Non-pigmented ciliary epithelial cell (primary cell): ENCODE measurements at places on chromosomes 12 and 14.

DNA sequence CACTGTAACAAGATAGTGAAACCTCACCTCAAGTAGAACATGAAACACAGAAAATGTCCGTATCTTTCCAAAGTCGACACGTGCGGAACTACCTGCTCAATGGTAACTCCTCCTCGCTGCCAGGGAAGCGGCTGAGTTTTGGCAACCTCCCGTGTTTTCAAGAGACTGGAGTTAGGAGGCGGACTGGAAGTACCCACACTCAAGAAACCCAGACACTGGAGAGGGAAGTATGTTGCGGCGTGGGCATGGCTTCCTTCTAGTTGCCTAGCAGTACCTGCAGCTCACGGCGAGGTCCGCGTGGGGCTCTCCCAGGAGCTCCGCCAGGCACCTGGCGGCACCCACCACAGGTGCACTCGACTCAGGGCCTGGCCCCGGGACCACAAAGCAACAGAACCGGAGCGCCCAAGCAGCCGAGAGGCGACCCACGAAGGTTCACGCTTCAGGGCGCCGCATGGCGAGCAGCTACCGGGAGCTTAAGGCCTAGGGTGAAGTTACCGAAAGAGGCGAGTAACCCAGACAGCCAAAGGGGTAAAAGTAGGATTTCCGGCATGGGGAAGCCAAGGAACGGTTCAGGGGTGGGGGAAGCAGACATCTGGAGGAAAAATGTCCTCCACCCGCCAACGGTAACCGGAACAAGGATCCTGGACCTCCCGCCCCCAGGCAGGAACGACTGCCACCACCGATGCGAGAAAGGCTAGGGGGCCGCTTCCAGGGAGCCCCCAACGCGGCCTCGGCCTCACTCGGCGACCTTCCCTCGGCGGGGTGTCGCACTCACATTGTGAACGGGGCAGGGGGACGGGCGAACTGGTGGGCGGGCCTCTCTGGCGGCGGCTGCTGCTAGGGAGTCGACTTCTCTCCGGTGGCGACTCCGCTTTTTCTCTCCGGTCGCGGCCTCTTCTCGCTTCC lies 608 bp downstream of the PTGES3 start:
- DNase-seq, result no peak

DNA sequence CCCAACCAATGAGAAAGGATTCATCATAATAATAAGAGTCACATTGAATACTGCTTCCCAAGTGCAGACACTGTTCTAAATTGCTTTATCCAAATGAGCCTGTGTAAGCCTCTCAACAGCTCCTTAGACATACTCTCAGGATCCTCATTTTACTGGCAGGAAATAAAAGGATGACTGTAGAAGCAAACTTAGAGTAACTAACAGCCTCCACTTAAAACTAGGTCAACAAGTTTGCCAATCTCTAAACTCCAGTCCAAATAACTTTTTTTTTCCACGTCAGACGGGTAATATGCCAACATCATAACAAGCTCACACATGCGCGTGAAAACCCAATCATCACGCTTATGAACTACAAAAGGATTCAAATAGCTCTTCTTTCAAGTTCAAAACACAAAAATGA lies 15.3 kb upstream of the DPF3 start:
- DNase-seq, result no peak

- no peak for DNase-seq
Observed at GRCh38 chr12:48000878-48001504, 3.3 kb downstream of the COL2A1 start.

GRCh38 chr12:69404851-69405565 lies 45.5 kb downstream of the YEATS4 start:
- DNase-seq, result no peak

GRCh38 chr12:113099764-113100163 lies 35.8 kb downstream of the RASAL1 start:
- DNase-seq, result no peak

- DNase-seq, result no peak
Observed at GRCh38 chr12:52401526-52401925, 4.6 kb downstream of the KRT82 start.

GRCh38 chr12:113857371-113857770 lies 108.8 kb downstream of the RBM19 start:
- DNase-seq, result no peak

GRCh38 chr14:79605849-79606248 lies 605.5 kb downstream of the DIO2 start:
- DNase-seq, result no peak

DNA sequence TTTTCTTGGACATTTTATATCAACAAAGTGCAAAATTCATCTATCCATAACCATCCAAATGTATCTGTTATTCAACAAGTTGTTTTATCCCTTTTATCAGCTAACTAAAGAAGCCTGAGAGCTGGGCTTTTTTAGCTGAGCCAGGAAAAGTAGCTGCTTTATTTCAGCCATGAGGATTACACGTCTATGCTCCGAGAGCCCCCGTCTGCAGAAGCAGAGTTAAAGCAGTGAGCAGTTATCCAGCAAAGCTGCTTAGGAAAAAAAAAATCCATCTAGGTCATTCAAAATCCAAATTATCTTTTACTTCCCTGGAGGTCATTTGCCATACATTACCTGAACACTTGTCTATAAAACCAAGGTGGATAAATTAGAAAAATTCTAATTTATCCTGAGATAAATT lies 15.7 kb upstream of the HECTD1 start:
- no peak for DNase-seq

- DNase-seq, result peak; percentile 6
Observed at GRCh38 chr14:75401361-75401760, 26.5 kb upstream of the JDP2 start.

DNA sequence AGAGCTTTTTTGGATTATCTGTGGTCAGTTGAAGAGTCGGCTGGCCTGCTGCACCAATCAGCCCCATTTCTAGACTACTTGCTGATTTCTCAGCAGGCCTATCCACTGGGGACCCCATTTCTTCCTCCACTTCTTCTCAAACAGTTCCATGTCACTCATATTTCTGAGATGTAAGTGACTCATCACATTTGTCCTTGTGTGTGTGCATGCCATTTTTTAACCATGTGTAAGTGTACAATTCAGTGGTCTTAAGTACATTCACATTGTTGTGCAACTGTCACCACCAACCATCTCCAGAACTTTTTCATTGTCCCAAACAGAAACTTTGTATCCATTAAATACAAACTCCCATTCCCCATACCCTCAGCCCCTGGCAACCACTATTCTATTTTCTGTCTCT lies 14.2 kb downstream of the TMEM229B start:
- DNase-seq, result no peak

DNA sequence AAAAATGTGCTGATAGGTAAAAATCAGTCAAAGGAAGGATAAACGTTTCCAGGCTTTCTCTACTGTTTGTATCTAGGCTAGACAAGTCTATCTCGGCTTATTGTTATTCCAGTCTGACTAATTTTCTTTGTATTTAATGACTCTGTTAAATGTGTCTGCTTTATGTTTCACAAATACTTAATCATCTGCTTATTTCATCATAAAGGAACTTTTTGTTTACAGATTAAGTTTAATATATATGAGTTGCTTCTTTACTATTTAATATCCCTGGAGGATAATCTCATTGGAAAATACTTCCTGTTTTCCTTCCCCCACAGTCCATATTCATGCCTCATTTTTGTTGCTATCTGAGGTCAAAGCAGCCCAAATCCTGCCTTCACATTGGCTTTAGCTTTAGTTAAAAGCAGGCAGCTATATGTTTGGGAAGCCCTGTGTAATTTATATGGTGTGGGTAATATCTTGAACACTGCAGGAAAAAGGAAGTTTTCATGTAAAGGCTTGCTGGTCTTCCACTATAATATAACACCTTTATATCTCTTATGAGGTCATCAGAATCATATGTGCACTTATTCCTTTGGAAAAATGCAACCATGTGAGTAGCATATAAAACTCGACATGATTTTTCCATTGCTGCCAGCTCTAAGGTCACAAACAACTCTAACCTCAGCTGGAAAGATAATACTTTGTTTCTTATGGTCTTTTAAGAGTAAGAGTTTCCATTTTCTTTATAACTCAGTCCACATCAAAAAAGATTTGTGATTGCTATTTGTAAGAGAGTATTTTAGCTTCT lies 76.8 kb downstream of the ALX1 start:
- no peak for DNase-seq

GRCh38 chr12:101881228-101881627 lies 3.8 kb downstream of the DRAM1 start:
- no peak for DNase-seq

- no peak for DNase-seq
Observed at GRCh38 chr12:68393417-68393816, 61.3 kb upstream of the MDM1 start.

DNA sequence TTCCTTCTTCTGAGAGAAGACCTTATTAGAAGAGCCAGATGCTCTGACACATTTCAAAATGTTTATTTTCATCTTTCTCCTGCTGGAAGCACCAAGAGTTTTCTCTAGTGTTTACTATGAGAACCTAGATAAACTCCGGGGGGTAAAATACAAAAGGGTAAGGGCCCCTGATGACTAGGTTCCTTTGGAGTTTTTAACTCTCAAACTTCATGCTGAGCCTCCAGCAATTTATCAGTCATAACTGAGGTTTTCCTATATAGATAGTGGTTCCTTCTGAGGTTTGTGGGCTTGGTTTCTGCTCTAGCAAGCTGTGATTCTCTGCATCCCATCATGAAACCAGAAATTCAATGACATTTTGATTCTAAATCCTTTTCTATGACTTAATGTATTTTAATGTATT lies 210.9 kb downstream of the LRFN5 start:
- DNase-seq, result peak; percentile 35

- DNase-seq, result no peak
Observed at GRCh38 chr14:94517641-94518257, 8.5 kb upstream of the SERPINA12 start.

DNA sequence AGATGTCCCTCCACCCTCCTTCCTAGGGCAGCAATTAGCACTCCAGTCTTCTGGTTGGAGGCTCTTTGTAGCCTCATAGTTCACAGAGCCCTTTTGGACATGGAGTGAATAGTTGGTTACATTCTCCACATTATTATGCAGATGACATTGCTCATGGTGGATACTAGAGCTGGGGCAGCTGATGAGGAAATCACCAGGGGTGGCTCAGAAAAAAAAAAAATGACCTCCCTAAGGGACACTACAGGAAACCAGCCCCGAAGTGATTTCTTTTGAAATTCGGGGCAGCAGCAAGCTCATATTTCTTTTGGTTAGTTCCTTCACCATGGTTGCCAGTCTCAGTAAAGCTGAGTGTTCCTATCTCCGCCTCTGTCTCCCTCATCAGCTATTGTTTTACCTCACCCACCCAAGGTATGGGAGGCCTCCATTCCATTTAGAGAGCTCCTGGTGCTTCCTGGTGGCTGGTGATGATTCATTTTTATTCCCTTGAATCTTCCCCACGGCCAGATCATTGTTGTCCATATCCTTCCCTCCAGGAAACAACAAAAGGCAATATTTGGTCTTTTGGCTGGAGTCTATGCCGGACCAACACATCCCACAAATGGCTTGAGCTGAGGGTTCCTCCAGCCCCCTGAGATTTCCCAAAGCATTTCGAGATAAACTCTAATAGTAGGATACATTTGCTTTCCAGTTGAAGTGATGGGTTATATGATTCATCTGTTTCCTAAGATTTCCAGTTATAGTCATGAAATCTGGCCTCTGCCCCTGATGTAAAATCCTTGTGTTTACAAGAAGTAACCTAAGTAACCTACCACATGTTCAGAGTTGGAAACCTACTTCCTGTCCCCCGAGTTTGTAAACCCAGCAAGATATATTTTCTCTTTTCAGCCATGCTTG lies 56.2 kb upstream of the NID2 start:
- no peak for DNase-seq

- no peak for DNase-seq
Observed at GRCh38 chr12:253116-253831, 9.4 kb downstream of the SLC6A13 start.

DNA sequence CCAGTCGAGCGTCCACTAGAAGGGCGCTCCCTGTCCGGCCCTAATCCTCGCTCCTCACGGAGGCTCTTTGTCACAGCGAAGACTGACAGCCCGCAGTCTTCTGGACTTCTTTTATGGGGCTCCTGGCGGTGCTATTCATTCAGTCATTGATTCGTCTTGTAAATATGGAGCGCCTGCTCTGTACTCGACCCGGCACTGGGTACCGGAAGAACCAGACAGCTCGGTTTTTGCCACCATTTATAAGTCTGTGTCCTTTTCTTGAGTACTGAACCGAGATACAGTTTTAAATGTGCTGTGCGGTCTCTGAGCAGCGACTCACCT lies 570 bp downstream of the DMAC2L start:
- DNase-seq, result no peak

DNA sequence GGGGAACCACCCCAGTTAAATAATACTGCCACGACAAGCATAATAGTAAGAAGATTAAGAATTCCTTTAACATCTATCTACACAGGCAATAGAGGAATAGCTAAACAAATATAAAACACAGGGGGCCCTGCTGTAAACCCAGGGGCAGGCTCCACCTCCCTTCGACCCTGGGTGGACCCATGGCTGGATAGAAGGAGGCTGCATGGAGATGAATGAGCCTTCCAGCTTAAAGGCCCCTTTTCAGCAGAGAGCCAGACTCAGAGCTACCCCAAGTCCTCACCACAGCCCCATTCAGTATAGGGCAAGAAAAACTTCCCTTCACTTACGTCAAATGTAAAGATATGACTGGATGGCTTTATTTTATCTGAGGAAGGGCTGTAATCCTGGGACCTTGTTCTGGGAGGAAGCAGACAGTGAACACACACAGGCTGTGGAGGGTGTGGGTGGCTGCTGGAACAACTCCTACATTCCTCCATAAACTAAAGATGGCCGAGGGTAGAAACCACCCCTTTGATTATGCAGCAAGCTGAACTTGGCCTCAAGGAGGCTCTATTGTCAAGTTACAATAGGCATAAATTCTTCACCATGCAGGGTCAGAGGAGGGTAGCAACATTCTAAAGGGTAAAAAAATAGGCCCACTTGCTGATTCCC lies 30.4 kb downstream of the NUAK1 start:
- no peak for DNase-seq
